ENCODE measurements at places on chromosomes 7 and 10. TPM values are rescaled to one million over a fixed set of nuclear protein-coding genes. Genes with fewer than 3 reads are reported as not detected.
A peak's percentile ranks its signal among the peaks of the same experiment; 100 is the strongest.

- DNase-seq = no peak
Observed at GRCh38 chr7:47814905-47815613, 133.2 kb downstream of the PKD1L1 start.

- no peak for DNase-seq
Observed at GRCh38 chr7:71835056-71835455, 577.1 kb downstream of the CALN1 start.

GRCh38 chr7:38524786-38525185 is 106.4 kb downstream of the AMPH start:
- no peak for DNase-seq

Gene CYP26C1
- 0.09 TPM for polyA plus RNA-seq

Gene MOGAT3
- polyA plus RNA-seq = 0.37 TPM

DNA sequence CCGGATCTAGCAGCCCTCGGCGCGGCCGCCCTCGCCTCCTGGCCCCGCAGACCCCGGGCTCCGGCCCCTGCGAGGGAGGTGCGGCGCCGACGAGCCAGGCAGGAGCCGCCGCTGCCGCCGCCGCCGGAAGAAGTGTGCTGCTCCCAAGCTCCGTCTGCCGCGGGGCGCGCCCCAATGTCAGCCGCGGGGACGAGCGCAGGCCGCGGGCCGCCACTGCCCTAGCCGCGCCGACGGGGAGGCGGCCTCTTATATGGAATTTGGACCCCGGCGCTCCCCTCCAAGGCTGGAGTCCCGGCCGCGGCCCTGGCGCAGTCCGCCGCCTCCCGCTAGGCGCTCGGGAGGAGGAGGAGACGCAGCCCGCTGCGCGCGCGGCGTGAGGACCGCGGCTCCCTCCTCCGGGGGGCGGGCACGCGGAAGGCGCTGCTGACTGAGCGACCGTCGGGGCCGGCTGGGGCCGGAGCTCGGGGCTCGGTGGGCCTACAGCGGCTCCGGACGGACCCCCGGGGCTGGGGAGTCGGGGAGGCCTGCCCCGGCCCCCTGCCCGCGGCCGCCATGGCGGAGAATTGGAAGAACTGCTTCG is at the start of gene TRIM8:
Gene TRIM8 (plus strand): TSS at position 414 of the 580 bp plus-strand sequence. CDS start 139 bp downstream, at position 553.
- no peak for DNase-seq

Gene ADARB2
- polyA plus RNA-seq = 1.3 TPM

Gene THSD7A
- 5.1 TPM for polyA plus RNA-seq

DNA sequence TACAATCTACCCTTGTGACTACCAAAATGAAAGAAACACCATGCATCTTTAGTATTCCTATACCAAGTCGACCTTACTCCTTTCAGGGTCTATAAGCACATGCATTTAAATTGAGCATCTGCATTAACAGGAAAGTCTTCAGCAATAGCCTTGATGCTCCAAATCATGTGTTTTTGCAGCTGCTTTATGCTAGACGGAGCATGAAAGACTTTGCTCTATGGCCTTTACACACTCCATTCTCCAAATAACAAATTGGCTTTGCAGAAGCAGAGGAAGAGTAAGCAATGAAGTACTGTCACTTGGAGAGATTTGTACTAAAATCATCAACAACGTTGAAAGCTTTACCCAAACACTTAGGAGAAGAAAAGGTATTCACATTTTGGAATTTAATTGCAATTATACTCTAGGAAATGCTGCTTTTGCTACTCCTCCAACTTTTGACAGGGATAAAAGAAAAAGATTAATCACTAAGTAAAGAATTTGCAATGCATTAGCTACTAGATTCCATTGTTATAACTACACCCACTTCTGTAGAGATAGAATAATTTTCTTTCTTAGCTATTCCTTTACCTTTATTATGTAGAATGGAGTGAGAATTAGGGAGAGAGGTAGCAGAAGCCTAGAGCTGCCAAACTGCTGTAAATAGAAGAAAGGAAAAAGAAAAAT is 131.8 kb downstream of the SEMA3E start:
- DNase-seq = no peak

Gene LIPF
- polyA plus RNA-seq = not detected

- DNase-seq = no peak
Observed at GRCh38 chr10:11757454-11757820, 15.3 kb downstream of the ECHDC3 start.

- DNase-seq = no peak
Observed at GRCh38 chr10:12405342-12406320, 56.3 kb downstream of the CAMK1D start.

GRCh38 chr10:29820890-29821461 is 186.2 kb upstream of the SVIL start:
- DNase-seq = no peak

- DNase-seq = no peak
Observed at GRCh38 chr7:99132595-99133321, 11.2 kb downstream of the SMURF1 start.

- no peak for DNase-seq
Observed at GRCh38 chr7:157550300-157551275, 213.8 kb downstream of the DNAJB6 start.

DNA sequence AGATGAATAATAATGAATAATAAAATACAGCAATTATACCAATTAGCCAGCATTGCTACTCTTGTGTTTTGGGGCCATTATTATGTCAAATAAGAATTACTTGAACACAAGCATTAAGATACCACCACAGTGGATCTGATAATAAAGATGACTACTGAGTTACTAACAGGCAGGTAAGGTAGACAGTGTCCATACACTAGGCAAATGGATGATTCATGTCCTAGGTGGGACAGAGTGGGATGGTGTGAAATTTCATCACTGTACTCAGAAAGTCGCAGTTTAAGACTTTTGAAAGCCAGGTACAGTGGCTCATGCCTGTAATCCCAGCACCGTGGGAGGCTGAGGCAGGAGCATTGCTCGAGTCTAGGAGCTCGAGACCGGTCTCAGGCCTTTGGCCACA is 8.7 kb upstream of the UNC5B start:
- no peak for DNase-seq

Gene TLX1
- not detected for polyA plus RNA-seq

Gene OR2A1
- not detected for polyA plus RNA-seq

GRCh38 chr10:125023255-125023654 is 81.3 kb downstream of the ZRANB1 start:
- peak; percentile 80 for DNase-seq

DNA sequence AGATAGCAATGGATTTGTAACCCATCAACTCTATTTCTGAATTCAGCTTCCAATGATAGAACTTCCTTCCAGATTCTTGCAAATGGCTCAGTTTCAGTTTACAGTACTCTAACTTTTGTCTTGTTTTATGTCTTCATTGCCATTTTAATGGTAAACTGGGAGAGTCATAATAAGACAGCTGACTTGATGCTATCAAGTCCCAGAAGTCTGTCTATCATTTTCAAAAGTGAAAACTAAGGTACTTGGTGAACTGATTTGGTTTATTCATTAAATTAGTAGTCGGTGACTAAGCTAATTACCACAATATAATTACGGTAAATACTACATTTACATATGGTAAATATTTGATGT is 25.0 kb downstream of the RTKN2 start:
- DNase-seq = no peak

GRCh38 chr7:30932562-30932961 is 20.9 kb downstream of the AQP1 start:
- no peak for DNase-seq

DNA sequence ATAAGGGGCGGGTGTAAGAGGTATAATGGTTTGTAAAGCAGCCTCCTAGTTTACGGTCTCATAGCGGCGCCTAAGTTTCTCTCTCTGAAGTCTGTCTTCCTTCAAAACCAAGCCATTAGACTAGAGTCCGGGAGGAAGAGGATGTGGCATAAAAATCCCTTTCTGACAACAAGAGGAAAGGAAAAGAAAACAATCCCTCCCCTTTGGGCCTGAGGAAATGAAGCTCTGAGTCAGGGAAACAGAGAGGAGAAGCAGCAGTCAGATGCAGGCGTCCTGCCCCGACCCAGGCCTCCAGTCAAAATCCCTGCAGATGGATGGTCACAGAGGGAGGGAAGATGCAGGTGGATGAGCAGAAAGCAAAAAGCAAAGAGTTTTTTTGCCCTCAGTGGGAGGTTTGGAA is 23.7 kb downstream of the PARP12 start:
- DNase-seq = no peak

DNA sequence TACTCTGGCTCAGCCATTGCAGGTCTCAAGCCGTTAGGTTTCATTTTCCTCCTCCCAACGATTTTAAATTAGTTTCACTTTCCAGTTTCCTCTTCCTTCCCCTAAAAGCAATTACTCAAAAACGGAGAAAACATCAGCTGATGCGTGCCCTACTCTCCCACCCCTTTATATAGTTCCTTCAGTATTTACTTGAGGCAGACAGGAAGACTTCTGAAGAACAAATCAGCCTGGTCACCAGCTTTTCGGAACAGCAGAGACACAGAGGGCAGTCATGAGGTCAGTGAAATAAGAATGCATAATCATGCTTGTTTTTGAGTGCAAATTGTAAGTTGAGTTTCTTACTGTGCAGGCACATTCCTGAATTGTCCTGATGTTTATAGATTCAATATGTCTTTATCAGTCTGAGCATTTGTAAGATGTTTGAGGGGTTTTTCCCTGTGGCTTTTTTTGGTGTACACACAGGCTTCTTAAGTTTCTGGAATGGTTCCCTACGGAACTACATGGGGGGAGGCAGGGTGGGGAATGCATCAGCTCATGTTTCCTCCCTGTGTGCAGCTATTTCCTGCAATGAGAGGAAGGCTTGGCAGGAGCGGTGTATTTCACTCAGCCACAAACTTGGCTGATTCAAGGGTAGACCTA is at the start of gene IFIT3:
Gene IFIT3 (plus strand): TSS at position 195 of the 639 bp plus-strand sequence. CDS start 77 bp downstream, at position 272.
- DNase-seq = peak; percentile 95

DNA sequence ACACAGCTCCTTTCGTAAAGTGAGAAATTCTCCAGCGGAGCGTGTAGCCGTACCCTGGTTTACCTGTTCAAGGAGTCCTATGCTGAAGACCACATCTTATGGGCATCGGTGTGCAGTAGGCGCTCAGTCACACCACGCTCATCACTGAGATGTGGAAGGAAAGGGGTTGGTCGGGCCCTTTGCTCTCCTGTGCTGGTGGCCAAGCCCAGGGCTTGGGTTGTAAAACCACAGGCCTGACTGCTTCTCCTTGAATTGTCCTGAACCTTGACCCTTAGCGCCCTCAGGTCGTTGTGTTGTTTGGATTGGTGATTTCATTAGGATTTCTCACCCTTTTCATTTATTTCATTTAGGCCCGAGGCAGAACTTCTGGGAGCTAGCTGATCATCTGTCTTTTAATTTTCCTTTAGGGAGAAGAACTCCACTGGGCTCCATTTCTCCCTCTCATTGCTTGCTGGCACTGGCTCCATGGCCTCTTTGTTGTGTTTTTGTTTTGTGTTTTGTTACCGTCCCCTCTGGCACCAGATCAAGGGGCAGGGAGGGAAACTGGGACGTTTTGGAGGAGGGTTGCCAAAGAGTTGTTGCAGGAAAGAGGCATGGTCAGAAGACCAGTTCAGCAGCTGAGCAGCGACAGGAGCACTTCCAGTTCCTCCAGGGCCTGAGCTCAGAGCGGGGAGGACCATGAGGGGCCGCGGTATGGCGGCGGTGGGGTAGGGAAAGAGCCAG is 511.4 kb upstream of the GALNT17 start:
- DNase-seq = no peak

- peak; percentile 68 for DNase-seq
Observed at GRCh38 chr7:159117366-159118196, 27.1 kb downstream of the VIPR2 start.

DNA sequence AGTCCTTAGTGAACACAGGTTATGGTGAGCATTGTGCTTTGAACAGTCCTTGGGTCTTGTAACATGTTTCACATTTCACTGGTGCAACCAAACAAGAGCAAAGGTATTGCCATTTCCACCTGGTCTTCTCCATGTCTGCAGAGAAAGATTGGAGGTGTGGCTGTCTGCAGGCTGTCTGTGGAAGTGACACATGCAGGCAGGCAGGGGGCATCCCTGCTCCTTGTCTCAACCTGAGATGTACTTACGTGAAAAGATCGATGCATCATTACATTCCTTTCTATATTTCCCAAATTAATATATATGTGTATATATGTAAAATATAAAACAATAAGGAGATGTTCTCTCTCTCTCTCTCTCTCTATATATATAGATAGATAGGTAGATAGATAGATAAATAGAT is 54.3 kb downstream of the LRRC18 start:
- no peak for DNase-seq

- no peak for DNase-seq
Observed at GRCh38 chr10:78543031-78543748, 509.5 kb downstream of the RPS24 start.

DNA sequence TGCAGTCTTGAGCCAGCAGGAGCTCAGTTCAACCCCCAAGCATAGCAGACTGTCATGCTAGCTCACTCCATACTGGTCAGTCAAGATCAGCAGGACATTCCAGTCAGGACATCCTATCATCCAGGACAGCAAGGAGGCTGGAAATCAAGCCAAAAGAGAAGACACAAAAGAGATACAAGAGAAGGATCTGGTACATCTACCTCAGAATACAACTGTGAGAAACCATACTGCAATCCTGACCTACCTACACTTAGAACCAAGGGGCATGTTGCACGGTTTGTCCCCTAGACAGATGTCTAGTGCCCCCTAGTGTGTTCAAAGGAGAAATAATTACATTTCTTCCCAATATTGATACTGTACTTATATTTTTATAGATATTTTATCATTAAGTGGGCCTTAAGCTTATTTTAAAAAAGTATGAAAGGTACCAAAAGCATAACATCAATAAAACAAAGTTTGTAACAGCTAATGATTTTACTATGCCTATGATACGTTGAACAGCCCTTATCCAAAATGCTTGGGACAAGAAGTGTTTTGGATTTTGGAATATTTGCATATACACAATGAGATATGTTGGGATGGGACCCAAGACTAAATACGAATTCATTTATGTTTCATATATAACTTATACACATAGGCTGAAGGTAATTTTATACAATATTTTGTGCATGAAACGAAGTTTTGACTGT is 26.7 kb downstream of the ERCC6 start:
- DNase-seq = no peak

Gene STEAP1
- 6.3 TPM for polyA plus RNA-seq

DNA sequence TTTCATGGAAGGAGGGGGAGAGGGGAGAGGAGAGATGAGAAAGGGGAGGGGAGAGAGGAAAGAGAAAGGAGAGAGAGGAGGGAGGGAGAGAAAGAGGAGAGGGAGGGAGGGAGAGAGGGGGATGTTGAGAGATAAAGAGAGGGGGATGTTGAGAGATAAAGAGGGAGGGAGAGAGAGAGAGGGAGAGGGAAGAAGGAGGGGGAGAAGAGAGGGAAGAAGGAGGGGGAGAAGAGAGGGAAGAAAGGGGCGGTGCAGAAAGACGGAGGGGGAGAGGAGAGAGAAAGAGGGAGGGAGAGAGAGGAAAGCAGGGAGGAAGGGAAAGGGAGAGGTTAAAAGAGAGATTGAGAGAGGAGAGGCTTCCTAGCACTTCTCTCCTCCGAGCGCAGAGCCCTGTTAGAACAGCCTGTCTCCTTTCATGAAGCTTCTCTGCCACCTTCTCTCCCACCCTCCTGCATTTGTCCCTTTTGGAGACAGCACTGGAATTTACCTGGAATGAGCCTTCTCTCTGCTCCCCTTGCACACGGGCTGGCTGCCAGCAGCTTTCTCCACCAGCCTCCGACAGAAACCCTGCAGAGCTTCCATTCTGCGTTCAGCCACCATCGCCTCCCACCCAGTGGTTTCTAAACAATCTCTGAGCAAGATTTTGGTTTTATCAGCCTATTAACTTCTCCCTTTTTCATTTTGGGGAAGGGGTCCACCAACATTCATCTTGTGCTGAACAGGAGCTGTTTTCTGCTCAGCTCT is 74.0 kb upstream of the CARD11 start:
- no peak for DNase-seq

- DNase-seq = no peak
Observed at GRCh38 chr10:78828647-78829539, 239.9 kb upstream of the ZMIZ1 start.

Measured in kidney (tissue), 22 donors.